ENCODE measurements at places on chromosomes 5 and 9.

GRCh38 chr5:172004824-172005237, 1.6 kb downstream of the FBXW11 start:
- no peak for DNase-seq

- DNase-seq, result no peak
These were observed 3.6 kb upstream of the CCNJL start for GRCh38 chr5:160315968-160316367.

GRCh38 chr9:99354104-99354503, 132.0 kb downstream of the SEC61B start:
- DNase-seq, result no peak

DNA sequence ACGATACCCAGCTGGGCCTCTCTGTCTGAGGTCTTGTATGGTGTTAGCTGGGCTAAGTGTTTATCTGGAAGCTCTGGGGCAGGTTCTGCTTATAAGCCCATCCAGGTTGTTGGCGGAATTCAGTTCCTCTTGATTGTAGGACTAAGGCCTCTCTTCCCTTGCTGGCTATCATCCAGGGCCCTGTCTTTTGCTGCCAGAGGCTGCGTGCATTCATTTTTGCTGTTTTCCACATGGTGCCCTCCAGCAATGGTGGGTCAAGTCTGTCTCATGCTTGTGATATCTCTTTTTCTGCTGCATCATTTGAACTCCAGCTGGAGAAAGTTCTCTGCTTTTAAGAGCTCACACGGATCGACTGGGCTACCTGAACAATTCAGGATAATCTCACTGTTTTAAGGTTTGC, 105.7 kb upstream of the ZNF618 start:
- DNase-seq, result no peak

- DNase-seq, result no peak
These were observed 22.8 kb downstream of the NKD2 start for GRCh38 chr5:1031306-1031959.

- no peak for DNase-seq
These were observed 12.3 kb upstream of the SPOUT1 start for GRCh38 chr9:128841694-128842492.

GRCh38 chr9:137307255-137308056, 5.4 kb upstream of the NRARP start:
- DNase-seq, result no peak
